ENCODE measurements at places on chromosomes 7 and 10.

- DNase-seq = no peak
Observed at GRCh38 chr7:101993311-101993710, 175.9 kb downstream of the CUX1 start.

DNA sequence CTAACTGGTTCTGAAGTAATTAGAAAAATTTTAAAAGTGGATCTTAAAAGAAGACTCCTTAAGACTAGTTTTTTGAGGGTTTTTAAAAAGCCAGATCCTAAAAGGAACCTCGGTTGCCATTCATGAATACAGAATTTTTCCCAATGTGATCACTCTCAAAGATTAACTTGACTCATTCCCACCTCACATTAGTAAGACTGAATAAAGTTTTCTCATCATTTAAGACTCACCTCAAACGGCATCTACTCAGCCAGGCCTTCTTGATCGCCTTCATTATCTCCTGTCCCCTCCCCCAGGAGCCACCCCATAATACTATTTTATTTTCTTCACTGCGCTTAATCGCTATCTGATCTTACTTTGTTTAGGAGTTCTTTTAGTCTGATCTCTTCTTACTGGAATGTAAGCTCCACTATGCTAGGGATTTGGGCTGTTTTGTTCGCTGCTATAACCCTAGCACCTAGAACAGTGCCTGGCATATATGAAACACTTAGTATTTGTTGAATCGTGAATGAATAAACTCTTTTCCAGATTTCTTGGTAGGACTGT lies 55.9 kb upstream of the PCGF5 start:
- no peak for DNase-seq

DNA sequence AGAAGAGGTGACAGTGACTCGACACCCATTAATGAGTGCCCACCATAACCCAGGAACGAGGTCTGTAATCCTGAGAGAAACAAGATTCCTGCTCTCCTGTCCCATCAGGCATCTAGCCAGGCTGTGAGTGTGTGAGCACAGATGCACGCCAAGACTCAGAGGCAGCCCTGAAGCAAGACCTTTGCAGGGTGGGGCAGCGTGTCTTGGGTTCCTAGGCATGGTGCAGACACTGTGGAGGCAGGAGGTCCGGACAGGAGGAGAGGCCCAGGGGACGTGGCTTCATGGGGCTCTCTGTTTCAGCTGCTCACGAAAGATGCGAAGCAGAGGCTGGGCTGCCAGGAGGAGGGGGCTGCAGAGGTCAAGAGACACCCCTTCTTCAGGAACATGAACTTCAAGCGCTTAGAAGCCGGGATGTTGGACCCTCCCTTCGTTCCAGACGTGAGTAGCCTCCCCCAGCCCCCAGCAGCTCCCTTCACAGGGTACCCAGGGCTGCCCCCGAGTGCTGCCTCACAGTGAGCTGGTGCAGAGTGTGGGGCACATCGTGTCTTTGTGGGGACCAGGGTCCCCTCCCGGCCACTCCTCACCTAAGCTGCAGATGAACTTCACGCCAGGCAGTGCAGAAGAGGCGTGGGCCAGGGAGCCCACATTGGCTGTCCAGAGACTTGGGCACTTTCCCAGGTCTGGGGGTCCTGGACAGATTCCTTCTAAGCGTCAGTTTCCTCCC lies 94.5 kb downstream of the RGS10 start:
- DNase-seq = no peak

DNA sequence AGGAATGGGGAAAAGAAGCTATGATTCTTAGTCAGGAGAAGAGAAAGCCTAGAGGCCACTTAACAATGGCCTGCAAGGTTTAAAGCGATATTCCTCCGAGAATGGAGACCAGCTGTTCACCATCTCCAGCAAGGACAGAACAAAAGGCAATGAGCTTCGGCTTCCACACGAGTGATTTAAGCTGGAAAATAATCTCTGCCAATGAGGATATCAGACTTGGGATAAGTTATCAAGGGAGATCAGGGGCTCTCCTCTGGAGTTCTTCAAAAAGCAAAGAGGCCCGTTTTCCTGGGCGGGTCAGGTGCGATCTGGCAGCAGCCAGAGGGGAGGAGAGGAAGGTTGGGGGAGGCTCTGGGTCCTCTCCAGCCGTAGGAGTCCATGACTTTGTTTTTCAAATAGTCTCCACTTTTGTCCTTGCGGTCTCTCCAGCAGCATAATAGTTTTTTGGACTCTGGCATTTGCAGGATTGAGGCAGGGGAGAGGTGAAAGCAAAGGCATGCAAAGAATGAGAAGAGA lies 211.3 kb downstream of the SKIDA1 start:
- DNase-seq = no peak

- no peak for DNase-seq
Observed at GRCh38 chr10:15684768-15685167, 35.0 kb downstream of the ITGA8 start.

DNA sequence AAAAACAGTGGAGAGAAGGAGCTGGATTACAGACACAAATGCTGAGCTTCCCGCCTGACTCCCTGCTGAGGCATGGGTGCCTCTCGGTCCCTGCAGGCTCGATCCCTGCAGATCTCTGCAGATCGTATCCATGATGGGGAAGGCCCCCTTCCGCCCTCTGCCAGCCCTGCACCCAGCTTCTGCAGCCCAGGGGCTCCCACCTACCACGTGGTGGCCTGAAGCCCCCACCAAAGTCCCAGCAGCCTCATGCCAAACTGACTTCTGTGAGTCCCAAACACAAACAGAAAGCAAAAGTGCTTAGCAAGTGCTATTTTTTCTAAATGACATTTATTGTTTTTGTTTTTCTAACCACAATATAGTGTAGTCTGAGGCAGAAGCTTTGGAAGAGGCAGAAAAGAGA lies 127.1 kb upstream of the CHST15 start:
- no peak for DNase-seq

GRCh38 chr10:58641708-58642107 lies 129.0 kb downstream of the BICC1 start:
- no peak for DNase-seq

- DNase-seq = no peak
Observed at GRCh38 chr10:20760460-20760859, 136.7 kb downstream of the NEBL start.

DNA sequence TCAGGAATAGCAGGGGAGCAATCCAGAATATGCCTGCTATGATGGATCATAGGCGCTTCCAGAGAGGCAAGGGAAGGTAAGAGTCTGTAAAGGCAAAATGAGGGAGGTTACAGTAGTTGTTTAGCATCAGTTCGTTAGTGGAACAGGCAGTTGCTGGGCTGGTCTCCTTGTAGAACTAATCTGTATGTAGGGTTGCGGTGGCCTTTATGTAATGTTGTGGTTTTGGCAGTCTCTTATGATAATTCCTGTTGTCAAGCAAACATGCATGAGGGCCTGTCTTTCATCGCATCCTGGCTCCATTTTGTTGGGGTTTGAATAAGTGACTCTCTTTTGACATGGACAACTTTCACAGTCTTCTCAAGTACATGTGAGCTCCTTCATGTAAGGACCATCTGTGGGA lies 427.8 kb upstream of the LRGUK start:
- no peak for DNase-seq

GRCh38 chr10:120791316-120791715 lies 59.8 kb upstream of the WDR11 start:
- no peak for DNase-seq

DNA sequence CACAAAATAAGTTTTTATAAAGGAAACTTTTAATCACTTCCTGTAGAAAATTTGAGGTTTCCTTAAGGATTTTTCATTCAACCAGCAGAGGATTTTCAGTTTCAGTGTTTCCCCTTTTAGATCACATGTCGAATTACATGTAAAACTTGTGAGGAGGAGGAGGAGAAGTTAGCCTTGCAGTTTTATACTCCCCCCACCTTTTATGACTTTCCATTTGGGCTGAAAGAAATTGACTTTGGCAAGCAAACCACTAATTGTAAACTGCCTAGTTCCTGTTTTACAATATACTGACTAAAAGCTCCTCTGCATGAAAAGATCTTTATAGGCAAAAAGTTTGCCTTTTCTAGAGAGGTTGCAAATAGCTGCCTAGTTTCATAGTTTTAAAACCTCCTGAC lies 3.0 kb downstream of the BAMBI start:
- DNase-seq = no peak

DNA sequence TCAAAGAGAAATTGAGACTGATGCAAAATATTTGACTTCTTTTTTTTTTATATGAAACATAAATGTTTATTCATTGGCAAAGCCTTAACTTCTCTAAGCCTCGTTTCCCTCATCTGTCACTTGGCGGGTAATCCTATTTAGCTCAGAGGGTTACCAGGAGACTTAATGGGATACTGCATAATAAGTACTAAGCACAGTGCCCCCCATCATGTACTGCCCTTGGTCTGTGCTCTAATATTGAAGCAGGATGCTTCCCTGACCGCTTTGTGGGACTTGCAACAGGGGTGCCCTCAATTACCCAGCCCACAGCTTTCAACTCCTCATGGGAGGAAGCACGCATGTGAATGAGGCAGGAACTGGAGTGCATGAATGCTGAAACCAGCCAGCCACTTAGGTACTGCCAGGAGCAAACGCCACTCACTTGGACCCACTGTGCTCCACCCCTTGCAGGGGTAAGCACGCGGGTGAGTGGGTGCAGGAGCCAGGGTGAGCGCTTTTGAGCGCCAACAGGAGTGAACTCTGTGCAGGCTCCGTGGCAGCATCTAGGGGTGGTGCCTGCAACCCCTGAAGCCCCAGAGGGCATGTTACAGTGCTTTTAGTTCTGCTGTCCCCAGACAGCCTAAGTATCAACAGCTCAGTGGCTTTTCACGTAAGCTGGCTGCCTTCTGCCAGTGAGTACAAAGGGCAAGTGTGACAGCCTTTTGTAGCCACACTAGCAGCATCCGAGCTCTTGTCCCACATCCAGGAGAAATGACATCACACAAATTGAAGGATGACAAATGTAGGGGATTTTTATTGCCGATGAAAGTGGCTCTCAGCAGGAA lies 209.8 kb upstream of the C7orf33 start:
- no peak for DNase-seq

GRCh38 chr7:110507832-110508231 lies 583.1 kb upstream of the LRRN3 start:
- DNase-seq = no peak

DNA sequence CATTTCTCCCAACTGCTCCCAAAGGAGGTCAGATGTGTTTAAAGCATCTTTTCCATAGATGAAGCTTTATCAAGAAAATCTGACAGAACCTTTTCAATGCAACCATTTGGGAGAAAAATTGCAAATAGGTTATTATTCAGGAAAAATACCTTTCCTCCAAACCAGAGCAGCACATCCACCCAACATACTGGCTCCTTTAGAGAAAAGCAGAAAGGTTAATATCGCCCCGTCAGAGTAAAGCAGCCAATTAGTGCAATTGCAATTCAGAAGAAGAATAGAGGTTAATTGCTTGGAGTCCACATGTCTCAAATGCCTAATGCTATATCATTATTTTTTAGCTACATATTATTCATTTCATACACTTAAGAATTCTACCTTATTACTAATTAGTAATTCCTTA lies 48.9 kb upstream of the HSPA12A start:
- DNase-seq = no peak

DNA sequence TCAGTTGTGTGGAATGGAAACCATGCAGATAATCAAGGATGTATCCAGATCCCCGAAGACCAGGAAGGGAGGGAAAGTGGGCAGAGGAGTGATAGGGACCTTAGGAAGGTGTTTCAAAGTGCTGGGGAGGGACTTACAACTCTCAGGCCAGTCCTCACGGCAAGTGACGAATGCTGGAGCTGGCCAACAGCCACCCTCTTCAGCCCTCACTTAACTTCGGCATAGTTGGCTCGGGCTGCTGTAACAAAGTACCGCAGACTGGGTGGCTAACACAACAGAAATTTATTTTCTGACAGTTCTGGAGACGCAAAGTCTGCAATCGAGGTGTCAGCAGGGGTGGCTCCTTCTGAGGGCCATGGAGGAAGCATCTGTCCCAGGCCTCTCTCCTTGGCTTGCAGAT lies 265.9 kb upstream of the YAE1 start:
- no peak for DNase-seq

GRCh38 chr10:58771863-58772262 lies 259.2 kb downstream of the BICC1 start:
- DNase-seq = no peak

GRCh38 chr7:51313738-51314425 lies 2.7 kb downstream of the COBL start:
- DNase-seq = no peak

DNA sequence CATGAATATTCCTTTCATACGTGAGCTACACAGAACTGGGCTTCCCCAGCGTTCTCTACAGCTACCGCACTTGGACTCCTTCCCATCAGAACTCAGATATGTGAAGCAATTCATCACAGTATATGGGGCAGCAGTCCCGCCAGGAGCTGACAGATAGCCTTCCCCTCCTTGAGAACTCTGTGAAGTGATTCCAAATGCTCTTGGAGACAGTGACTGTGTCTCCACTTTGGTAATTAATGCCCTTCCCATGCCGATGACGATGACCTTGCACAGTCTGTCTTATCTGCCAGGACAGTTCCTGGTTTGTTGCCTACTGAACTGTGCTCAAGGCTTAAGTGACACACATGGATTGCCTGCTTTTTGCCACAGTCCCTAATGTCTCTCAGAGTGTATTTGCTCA lies 75.0 kb upstream of the AFAP1L2 start:
- DNase-seq = no peak

GRCh38 chr7:142134909-142135308 lies 23.4 kb downstream of the MGAM2 start:
- DNase-seq = no peak

DNA sequence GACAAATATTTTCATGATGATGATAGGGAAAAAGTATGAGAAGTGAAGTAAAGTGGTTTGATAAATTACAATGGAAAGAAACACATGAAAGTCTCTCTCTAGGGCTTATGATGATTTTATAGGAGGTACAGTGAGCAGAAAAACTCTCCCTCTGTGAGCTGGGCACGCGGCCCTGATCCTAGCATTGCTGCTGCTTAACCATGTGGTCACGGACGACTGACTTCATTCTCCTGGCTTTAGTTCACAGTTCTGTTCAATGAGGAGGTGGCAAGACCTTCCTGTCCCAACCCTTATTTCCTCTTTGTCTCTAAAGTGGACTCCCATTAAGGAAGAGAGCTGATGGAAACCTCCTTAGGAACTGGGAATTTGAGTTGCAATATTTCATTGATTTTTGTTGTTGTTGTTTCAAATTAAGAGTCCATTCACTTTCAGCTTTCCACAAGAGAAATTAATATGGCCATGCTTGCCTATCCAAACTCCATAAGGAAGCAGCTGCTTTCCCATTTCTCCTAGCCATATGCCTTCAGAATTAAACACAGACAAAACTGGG lies 8.2 kb upstream of the PON3 start:
- DNase-seq = no peak

- no peak for DNase-seq
Observed at GRCh38 chr7:146150153-146150552, 33.6 kb downstream of the CNTNAP2 start.

DNA sequence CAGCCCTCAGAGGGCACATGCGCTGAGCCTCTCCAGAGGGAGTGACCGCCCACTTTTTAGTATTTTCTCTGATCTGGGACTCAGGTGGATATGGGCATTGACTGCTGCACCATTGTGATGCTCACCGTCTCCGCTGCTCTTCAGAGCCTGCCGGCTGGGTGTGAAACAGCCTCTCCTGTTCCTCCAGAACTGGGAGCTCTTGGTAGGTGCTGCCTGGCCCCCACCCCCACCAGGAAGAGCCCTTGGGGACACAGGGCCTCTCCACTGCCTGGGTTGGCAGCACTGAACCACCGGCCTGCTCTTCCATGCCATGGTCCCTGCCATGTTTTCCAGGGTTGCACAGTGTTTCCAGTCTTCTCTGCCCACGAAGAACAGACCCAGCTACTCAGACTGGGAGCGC lies 36.3 kb downstream of the ARHGAP22 start:
- DNase-seq = no peak

Measured in GM06990 (cell line).